ENCODE measurements at places on chromosomes 1 and 21.

GRCh38 chr1:228037401-228038386 is 30.9 kb downstream of the WNT3A start:
- DNase-seq, result no peak

GRCh38 chr1:212752252-212752933 is 39.2 kb downstream of the NSL1 start:
- no peak for DNase-seq

GRCh38 chr1:94104127-94104684 is 16.7 kb downstream of the ABCA4 start:
- no peak for DNase-seq

GRCh38 chr1:200310824-200311223 is 99.0 kb downstream of the ZNF281 start:
- no peak for DNase-seq

DNA sequence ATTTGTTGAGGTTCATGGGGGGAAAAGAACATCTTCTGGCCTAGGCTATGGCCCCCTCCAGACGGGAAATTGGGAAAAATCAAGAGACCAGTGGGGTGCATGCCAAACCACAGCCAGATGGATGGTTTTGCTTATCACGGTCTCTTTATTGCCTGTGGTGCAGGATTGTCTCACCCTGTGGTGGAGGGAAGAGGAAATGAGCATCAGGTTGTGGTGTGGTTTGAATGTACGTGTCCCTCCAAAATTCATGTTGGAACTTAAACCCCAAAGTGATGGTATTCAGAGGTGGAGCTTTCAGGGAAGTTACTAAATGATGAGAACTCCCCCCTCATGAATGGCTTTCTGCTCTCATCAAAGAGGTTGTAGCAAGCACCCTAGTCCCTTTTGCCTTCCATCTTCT is 525.7 kb downstream of the NPHP4 start:
- DNase-seq, result no peak

DNA sequence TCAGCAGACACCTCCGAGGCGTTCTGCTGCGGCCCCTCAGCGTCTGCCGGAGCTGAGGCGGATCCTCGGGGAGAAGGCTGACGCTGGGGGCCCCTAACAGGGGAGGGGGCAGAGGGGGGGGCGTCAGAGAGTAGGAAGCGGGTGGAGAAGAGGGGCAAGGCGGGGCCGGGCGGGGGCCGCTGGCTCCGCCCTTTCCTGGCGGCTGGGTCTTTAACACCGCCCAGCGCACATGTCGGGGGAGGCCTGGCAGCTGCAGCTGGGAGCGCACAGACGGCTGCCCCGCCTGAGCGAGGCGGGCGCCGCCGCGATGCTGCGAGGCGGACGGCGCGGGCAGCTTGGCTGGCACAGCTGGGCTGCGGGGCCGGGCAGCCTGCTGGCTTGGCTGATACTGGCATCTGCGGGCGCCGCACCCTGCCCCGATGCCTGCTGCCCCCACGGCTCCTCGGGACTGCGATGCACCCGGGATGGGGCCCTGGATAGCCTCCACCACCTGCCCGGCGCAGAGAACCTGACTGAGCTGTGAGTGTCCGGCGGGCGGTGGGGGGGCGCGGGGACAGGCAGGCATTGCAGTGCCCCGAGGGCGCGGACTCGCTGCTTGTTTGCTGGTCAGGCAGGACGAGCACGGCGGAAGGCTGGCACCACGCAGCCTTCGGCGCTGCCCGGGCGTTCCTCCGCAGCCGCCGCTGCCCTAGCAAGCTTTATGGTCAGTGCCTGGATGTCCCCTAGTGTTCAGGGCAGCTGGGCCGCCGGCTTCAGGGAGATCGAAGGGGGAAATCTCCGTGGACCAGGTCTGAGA is at the start of gene NTRK1:
Gene NTRK1 (plus strand): TSS at position 238 of the 796 bp plus-strand sequence. CDS start 70 bp downstream, at position 308.
- peak; percentile 29 for DNase-seq

GRCh38 chr1:25255706-25256577 is 8.7 kb upstream of the RSRP1 start:
- no peak for DNase-seq
